ENCODE measurements at places on chromosomes 11 and 22.

DNA sequence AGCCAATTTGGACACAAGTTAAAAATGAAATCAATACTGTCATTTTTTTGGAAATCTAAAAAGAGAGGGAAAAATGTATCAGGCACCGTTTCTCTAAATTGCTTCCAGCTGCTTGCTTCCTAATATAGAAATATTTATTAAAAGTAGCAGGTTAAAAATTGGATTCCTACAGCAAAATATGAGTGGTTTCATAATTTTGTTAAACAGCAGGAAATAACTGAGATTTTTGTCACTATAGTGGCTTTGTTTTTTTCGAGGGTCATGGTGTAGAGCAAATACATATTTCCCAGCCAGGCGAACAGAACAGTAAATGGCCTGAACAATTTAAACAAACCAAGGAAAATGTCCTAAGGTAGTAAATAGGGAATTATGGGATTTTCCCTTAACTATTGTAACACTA lies 159.7 kb downstream of the DDX10 start:
- DNase-seq: no peak

- DNase-seq: no peak
Measured at GRCh38 chr11:32094923-32095322, 4.0 kb downstream of the RCN1 start.

- no peak for DNase-seq
Measured at GRCh38 chr11:111526501-111526900, 11.9 kb downstream of the HOATZ start.

- no peak for DNase-seq
Measured at GRCh38 chr11:14089690-14090462, 127.4 kb downstream of the SPON1 start.

DNA sequence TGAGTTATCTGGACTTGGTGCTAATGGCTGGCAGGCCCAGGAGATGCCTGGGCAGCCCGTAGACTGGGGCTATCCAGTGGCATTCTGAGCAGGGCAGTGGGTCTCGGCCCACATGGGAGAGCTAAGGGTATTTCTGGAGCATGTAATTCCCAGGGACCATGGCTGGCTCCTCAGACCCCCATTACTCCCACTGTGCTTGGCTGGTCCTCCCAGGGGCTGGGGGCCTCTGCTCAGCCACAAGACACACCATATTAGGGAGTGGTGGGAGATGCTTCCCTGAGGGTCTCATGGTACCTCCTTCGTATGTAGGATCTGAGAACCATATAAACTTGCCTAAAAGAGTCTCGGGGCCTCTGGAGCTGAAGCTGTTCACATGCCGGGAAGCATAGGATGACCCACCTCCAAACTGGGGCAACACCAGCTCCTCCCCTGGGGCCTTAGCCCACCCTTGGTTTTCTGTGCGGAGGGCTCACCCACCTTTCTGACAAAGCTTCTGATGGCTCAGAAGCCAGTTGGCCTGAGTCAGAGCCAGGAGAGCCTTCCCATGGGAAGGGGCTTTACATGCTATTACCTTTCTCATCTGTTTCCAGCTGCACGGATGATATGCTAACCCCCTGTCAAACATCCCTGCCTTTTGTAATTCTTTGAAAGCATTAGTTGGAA lies 9.5 kb upstream of the FTH1 start:
- DNase-seq: no peak

DNA sequence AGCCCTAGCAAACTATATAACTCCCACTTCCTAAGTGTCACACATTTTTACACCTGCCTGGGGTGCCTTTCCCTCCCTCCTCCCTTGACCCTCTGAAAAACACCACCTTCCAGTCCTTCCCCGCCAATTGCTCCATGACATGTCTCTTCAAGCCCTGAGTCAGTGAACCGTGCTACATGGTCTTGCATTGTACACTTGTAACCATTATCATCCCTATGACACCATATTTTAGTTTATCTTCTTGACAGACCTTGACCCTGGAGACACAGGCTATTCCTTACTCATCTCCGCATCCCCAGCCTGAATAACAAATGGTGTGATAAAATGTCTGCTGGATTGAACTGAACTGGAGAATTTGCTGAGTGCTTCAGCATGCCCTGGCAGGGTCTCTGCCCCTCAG lies 36.9 kb downstream of the TNKS1BP1 start:
- DNase-seq: no peak

GRCh38 chr11:107017104-107017432 lies 1.2 kb downstream of the GUCY1A2 start:
- DNase-seq: no peak

DNA sequence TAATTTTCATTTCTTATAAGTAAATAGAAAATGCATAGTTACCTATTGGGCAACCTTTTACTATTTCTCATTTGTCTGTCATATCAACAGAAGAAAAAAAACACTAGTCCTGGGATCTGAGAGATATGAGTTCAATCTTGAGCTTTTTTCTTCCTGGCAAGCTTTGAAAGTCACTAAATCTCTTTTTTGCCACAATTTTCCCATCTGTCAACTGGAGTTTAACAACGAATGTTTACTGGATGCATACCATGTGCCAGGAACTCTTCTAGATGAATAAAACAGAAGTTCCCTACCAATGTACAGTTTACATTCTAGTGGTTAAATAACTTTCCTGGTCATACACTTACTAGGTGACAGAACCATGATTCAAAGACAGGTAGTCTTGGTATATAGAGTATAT lies 31.0 kb downstream of the FSHB start:
- DNase-seq: no peak

DNA sequence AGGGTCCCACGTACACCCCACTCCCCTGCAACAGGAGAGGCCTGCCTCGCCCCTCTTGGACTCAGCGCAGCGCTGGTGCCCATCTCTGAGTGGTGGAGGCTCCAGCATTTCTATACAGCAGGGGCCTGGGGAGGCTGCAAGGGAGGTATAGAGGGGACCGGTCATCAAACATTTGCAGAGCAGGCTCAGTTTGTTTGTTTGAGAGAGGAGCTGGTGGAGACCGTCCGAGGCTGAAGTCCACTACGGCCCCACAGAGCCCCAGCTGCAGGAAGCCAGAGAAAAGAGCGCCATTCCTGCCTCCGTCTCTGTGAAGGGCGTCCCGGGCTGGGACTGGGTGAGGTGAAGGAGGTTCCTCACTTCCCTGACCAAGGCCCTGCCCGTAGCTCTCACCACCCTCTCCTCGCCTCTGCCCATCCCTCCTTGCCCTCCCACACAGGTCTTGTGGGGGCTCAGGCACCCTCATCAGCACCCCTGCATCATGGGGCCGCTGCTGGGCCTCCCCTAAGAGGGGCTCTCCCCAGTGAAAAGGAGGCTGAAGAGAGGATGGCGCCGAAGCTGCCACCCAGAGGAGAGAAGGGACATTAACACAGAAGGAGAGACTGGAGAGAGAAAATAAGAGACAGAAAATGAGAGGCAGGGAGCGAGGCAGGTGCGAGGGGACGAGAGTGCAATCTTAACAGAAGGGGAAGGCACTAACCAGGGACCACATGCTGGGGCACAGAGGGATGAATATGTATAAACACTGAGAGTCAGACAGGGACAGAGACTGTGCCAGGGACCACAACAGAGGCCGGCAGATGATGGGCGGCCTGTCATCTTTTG lies 24.5 kb downstream of the RPUSD4 start:
- DNase-seq: no peak

- DNase-seq: no peak
Measured at GRCh38 chr22:27250418-27250817, 551.1 kb downstream of the MN1 start.

- DNase-seq: no peak
Measured at GRCh38 chr11:32597921-32598320, 14.3 kb downstream of the EIF3M start.
